ENCODE measurements at places on chromosomes 12 and 14. TPM values are rescaled to one million over a fixed set of nuclear protein-coding genes. Genes with fewer than 3 reads are reported as not detected.

Gene BEGAIN
- 0.46 TPM for total RNA-seq

- H3K27ac ChIP-seq: no peak overlapping the region
- no peak overlapping the region for H3K4me3 ChIP-seq
- peak; percentile 8 for DNase-seq
- peaks cover 13% of the 10 kb centered on the region for H3K4me1 ChIP-seq
- H3K36me3 ChIP-seq: peaks cover 19% of the 10 kb centered on the region
These were observed 2.6 kb downstream of the RTL1 start for GRCh38 chr14:100900837-100901390.

Gene KRT6B
- total RNA-seq: not detected

Gene PIWIL1
- not detected for total RNA-seq

GRCh38 chr12:109734219-109735000 lies 20.8 kb downstream of the FAM222A start:
- H3K27ac ChIP-seq: no peak overlapping the region
- peaks cover 3% of the 10 kb centered on the region for H3K4me1 ChIP-seq
- no peaks in the 10 kb centered on the region for H3K27me3 ChIP-seq
- DNase-seq: no peak
- H3K36me3 ChIP-seq: no peaks in the 10 kb centered on the region
- H3K4me3 ChIP-seq: no peak overlapping the region

Gene CBX5
- 111 TPM for total RNA-seq

GRCh38 chr14:101781240-101782061 lies 19.9 kb downstream of the PPP2R5C start:
- H3K4me1 ChIP-seq: no peaks in the 10 kb centered on the region
- no peak for DNase-seq
- peaks cover 43% of the 10 kb centered on the region for H3K27me3 ChIP-seq

DNA sequence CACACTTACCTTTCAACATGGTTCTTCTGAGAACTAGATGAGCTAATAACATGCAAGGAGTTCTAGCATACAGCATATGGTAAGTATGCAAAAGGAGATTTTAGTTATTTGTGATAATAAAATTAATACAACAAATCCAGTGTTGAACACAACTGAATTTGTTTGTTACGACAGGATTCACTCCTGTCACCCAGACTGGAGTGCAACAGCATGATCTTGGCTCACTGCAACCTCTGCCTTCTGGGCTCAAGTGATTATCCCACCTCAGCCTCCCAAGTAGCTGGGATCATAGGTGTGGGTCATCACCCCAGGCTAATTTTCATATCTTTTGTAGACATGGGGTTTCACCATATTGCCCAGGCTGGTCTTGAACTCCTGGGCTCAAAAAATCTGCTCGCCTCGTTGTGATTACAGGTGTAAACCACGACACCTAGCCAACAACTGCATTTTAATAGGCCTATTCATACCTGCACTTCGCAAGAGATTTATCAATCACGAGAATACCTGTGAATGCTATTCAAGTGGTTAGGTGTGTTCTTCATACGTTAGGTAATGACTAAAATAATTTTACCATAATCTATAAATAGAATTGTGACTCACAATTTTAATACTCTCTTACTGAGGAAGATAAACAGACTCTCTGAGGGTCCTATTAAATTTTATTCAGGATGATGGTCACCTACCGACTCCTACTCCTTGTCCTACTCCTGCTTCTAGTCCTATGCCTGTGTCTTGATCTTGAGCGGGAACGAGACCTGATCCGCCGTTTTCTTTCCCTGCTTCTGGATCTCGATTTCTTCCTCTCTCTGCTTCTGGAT lies 10.0 kb downstream of the RSRC2 start:
- H3K4me1 ChIP-seq: no peaks in the 10 kb centered on the region
- H3K27me3 ChIP-seq: no peaks in the 10 kb centered on the region
- DNase-seq: no peak
- no peak overlapping the region for H3K4me3 ChIP-seq

DNA sequence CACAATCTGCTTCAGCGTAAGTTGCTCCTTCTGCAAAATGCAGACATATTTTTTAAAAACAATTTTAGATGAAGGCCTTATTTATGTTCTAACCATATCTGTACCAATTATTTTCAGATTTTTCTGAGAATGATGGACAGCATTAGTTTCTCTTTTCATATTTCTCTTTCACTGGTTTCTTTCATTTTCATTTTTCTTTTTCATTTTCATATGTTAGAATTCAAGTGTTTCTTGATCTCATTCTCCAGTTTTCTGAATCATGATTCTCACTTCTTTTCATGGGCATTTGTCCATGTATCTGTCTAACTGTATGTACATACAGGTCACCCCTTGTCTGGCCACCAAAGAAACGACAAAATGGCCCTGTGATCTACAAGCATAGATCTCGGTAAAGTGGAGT lies 346.6 kb downstream of the NAV3 start:
- H3K4me3 ChIP-seq: no peak overlapping the region
- H3K4me1 ChIP-seq: no peaks in the 10 kb centered on the region
- no peak overlapping the region for H3K27ac ChIP-seq

GRCh38 chr14:101556566-101557320 lies 4.6 kb upstream of the DIO3 start:
- no peak overlapping the region for H3K27ac ChIP-seq
- H3K4me1 ChIP-seq: no peaks in the 10 kb centered on the region
- DNase-seq: no peak
- H3K4me3 ChIP-seq: no peak overlapping the region
- H3K27me3 ChIP-seq: peaks cover 22% of the 10 kb centered on the region
- H3K36me3 ChIP-seq: no peaks in the 10 kb centered on the region

Gene NAV3
- total RNA-seq: 37.8 TPM

- no peaks in the 10 kb centered on the region for H3K36me3 ChIP-seq
- DNase-seq: no peak
- no peak overlapping the region for H3K27ac ChIP-seq
- H3K27me3 ChIP-seq: no peaks in the 10 kb centered on the region
These were observed 420 bp upstream of the OTUB2 start for GRCh38 chr14:94025720-94026119.

Gene GPR33
- total RNA-seq: not detected

DNA sequence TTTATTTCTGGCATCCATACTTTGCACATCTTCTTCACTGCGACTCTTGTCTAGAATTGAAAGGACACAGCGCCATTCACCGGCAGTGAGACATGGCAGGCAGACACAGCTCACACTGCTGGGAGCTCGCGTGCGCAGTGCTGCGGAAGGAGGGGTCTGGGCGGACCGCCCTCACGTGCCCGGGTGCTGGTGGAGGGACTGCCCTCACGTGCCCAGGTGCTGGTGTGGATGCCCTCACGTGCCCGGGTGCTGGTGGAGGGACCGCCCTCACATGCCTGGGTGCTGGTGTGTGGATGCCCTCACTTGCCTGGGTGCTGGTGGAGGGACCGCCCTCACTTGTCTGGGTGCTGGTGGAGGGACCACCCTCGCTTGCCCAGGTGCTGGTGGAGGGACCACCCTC lies 27.9 kb upstream of the GOLGA3 start:
- H3K36me3 ChIP-seq: peaks cover 51% of the 10 kb centered on the region
- no peak for DNase-seq
- no peak overlapping the region for H3K27ac ChIP-seq

Gene OLR1
- total RNA-seq: not detected

DNA sequence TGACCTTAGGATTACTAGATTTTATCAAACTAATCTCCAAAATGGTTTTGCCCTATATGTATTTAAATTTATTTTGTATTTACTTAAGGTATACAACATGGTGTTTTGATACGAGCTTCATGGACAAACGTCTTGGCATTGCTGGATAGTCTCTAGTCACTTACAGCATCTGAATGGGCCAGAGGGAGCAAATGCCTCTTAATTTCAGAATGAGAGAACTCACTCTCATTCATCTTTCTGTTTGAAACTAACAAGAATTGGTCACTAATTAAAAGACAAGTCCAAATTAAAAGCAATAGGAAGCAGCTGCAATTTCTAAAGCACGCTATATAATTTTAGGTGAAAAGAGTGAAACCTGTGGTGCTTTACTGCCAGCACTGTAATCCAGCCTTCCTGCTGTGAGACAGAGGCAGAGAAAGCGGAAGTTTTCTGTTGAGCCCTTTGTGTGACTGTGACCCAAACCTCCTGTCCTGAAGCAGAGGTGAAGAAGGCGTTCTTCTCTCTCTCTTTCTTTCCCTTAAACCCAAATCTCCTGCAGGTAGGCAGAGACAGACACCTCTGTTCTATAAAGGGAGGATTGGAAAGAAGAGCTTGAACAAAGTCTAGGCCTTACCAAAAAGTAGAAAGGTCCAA lies 184.6 kb upstream of the NAV3 start:
- H3K27me3 ChIP-seq: no peaks in the 10 kb centered on the region
- H3K36me3 ChIP-seq: no peaks in the 10 kb centered on the region
- no peak overlapping the region for H3K4me3 ChIP-seq
- no peak for DNase-seq
- H3K4me1 ChIP-seq: no peaks in the 10 kb centered on the region

DNA sequence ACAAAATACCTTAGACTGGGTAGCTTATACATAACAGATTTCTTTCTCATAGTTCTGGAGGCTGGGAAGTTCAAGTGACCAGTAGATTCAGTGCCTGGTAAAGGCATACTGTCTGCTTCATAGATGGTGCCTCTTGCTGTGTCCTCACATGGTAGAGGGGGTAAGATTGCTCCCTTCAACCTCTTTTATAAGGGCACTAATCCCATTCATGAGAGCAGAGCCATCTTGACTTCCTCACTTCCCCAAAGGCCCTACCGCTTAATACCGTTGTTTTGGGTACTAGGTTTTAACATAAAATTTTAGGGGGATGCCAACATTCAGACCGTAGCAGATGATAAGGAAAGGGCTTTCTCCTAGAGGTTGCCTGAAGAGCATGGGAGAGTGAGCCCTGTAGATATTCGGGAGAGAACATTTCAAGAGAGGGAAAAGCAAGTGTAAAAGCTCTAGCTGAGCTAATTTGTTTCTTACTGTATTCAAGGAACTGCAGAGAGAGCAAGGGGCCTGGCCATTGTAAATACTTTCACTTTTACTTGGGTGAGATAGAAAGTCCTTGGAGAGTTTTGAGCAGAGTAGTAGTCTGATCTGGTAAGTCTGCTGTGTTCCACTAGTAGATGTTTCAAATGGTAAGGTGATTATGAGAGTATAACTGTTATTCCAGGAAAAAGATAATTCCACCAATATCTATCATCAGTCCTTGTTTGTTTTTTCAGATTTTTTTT lies 27.3 kb downstream of the FRS2 start:
- no peak overlapping the region for H3K27ac ChIP-seq
- H3K27me3 ChIP-seq: no peaks in the 10 kb centered on the region
- H3K4me3 ChIP-seq: no peak overlapping the region
- no peaks in the 10 kb centered on the region for H3K4me1 ChIP-seq
- no peak for DNase-seq

GRCh38 chr14:65210118-65210821 lies 108.0 kb upstream of the MAX start:
- H3K4me3 ChIP-seq: no peak overlapping the region
- peak; percentile 23 for DNase-seq
- no peaks in the 10 kb centered on the region for H3K27me3 ChIP-seq
- H3K27ac ChIP-seq: no peak overlapping the region
- H3K4me1 ChIP-seq: peaks cover 21% of the 10 kb centered on the region

Gene HOXC6
- total RNA-seq: 0.58 TPM

DNA sequence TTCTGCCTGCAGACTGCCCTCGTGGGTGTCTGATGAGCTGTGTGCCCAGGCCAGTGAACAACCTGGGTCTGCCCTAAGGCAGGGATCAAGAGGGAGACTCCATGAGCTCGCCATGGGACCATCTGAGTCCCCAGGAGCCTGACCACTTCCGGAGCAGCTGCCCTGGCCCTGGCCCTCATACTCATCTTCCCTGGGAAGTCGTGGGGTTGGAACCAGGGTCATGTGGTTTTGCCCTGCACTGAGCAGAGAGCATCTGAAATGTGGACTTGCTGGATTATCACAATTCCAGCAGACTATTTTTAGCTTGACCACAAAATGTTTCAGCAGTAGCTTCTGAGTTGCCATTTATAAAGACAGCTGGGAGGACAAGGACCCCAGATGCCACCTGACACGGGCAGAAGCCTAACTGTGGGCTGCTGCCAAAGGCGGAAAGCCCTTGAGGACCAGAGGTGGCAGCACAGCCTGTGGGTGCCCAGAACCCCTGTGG lies 6.7 kb downstream of the BTBD6 start:
- H3K27ac ChIP-seq: no peak overlapping the region
- H3K27me3 ChIP-seq: no peaks in the 10 kb centered on the region
- peaks cover 23% of the 10 kb centered on the region for H3K36me3 ChIP-seq
- H3K4me3 ChIP-seq: no peak overlapping the region
- no peaks in the 10 kb centered on the region for H3K4me1 ChIP-seq
- DNase-seq: no peak

GRCh38 chr12:41552588-41552987 lies 364.5 kb downstream of the PDZRN4 start:
- H3K4me1 ChIP-seq: peaks cover 3% of the 10 kb centered on the region
- H3K36me3 ChIP-seq: no peaks in the 10 kb centered on the region
- peak; percentile 43 for DNase-seq
- H3K4me3 ChIP-seq: no peak overlapping the region
- H3K27ac ChIP-seq: no peak overlapping the region
- no peaks in the 10 kb centered on the region for H3K27me3 ChIP-seq

- no peaks in the 10 kb centered on the region for H3K36me3 ChIP-seq
- H3K4me3 ChIP-seq: no peak overlapping the region
- H3K4me1 ChIP-seq: no peaks in the 10 kb centered on the region
- no peak for DNase-seq
- H3K27ac ChIP-seq: no peak overlapping the region
These were observed 28.9 kb downstream of the BCL11B start for GRCh38 chr14:99242816-99243721.

GRCh38 chr12:52383331-52383730 lies 2.1 kb downstream of the KRT84 start:
- H3K4me1 ChIP-seq: no peaks in the 10 kb centered on the region
- no peaks in the 10 kb centered on the region for H3K36me3 ChIP-seq
- no peak overlapping the region for H3K4me3 ChIP-seq
- DNase-seq: no peak
- peaks cover 2% of the 10 kb centered on the region for H3K27me3 ChIP-seq

GRCh38 chr12:111616177-111616623 lies 17.1 kb upstream of the ATXN2 start:
- H3K4me3 ChIP-seq: no peak overlapping the region
- no peaks in the 10 kb centered on the region for H3K4me1 ChIP-seq
- H3K27ac ChIP-seq: no peak overlapping the region
- no peak for DNase-seq
- H3K36me3 ChIP-seq: no peaks in the 10 kb centered on the region
- H3K27me3 ChIP-seq: no peaks in the 10 kb centered on the region

- no peak overlapping the region for H3K27ac ChIP-seq
- DNase-seq: no peak
- H3K36me3 ChIP-seq: no peaks in the 10 kb centered on the region
- no peak overlapping the region for H3K4me3 ChIP-seq
These were observed 80.2 kb downstream of the KCNA5 start for GRCh38 chr12:5123921-5124320.

Gene SDR9C7
- not detected for total RNA-seq

Data from endothelial cell of umbilical vein (primary cell).